Ovary (tissue), 10 donors: ENCODE measurements at places on chromosomes 12 and 14.

GRCh38 chr12:26520869-26521268, 312.1 kb downstream of the ITPR2 start:
- DNase-seq: no peak

DNA sequence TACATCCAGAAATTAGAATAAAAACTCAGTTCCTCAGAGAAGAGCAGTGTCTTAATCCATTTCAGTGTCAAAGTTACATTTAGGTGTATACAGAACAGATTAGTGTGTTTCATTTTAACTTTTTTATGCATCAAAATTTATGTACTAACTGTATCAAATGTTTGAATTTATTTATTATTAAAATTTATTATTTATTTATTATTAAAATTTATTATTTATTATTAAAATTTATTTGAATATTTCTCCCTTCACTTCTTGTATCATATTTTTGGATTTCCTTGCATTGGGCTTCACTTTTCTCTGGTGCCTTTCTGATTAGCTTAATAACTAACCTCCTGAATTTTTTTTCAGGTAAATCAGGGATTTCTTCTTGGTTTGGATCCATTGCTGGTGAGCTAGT, 2.3 kb upstream of the TAS2R14 start:
- no peak for DNase-seq

- DNase-seq: no peak
These were observed 79.6 kb downstream of the EPS8 start for GRCh38 chr12:15709551-15709950.

DNA sequence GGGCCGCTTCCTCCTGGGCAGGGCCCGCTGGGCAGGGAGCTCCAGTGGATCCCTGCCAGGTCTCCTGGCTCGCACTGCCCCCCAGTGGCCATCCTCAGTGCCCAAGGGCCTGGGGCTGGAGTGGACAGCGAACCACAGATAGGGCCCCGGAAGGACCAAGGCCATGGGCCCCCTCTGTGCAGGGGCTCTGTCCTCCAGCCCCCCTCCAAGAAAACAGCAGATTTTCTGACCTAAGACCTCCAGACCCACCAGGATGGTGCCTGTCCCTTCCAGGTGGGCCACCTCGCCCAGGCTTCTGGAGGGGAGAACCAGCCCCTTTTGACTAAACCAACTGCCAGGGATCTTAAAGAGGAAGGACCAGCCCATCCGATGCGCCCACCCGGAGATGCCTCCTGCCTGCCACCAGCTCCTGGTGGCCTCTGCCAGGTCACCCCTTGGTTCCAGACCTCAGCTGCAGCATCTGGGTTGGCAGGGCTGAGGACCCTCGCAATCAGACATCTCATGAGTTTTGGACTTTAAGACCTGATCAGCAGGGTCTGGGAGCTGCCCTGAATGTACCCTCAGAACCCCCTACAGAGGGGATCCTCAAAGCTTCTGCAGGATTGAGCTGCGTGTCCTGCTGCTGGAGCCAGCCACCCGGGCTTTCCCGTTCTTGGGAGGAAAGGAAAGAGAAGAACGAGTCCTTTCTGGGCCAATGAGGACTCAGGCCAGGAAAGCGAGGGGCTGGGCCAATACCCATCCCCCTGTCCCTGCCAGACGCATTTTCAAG, 325.8 kb upstream of the DIO3 start:
- no peak for DNase-seq

DNA sequence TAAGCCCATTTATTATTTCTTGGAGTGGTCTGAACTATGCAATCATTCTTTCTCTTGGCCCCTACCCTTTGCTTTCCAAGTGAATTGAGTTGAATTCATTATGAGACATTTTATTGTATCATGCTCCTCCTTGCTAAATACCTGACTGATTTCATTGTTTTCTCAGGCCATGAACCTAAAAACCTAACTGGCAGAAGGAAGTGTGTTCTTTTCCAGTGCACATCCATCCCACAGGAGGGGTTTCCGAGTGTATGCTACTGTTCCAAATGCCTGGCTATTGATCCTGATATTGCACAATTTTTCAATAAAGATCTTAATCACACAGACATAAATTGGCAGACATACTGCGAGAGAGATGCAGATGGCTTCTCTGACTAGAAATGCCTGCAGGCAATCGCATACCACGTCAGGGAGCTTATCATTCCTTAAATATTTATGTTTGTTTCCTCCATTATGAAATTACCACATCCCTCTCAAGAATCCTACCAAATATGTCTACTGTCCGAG, 162.2 kb upstream of the EGLN3 start:
- no peak for DNase-seq

GRCh38 chr14:35366056-35366451, 38.5 kb downstream of the NFKBIA start:
- DNase-seq: no peak

DNA sequence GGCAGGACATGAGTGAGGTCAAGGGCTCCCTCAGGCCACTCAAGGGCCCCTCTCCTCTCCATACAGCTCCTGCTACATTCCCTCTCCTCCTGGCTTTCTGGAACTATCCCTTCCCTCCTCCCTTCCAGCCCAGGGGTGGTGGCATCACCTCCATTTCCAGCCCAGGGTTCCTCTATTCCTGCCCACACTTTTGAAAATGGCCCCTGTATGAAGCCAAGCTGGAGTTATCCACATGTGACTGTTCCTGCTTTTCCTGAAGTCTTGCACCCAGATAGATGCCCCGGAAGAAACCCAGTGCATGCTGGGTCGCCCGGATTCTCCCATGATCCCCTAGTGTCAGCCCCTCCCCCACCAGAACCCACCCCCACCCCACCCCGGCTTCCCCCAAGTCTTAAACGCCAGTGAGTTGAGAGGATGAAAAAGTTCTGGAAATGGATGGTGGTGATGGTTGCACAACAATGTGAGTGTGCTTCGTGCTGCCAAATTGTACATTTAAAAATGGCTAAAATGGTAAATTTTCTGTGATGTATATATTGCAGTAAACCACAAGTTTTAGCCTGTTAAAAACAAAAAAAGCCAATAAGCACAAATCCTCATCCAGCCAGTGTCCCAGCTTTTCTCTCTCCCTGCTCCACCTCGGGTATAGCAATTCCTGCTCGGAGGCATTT, 136.9 kb downstream of the SCARB1 start:
- no peak for DNase-seq

DNA sequence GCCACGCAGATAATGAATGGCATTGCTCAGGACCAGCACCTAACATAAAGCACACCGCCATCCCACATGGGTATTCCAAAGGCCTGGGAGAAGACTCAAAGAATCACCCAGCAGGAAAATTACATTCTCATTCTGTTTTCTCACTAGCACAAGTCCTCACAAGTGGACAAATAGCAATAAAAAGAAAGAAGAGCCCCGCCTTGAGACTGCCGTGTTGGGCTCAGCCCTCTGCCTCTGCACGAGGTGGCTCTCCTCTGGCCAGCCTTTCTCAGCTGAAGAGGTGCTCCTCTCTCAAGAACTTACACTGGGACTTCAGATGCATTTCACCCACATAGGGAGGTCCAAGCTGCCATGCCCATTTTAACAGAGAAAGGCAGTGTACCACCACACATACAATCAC, 207.5 kb downstream of the SPTSSA start:
- no peak for DNase-seq

- no peak for DNase-seq
These were observed 246.2 kb downstream of the C12orf42 start for GRCh38 chr12:103249607-103250006.

DNA sequence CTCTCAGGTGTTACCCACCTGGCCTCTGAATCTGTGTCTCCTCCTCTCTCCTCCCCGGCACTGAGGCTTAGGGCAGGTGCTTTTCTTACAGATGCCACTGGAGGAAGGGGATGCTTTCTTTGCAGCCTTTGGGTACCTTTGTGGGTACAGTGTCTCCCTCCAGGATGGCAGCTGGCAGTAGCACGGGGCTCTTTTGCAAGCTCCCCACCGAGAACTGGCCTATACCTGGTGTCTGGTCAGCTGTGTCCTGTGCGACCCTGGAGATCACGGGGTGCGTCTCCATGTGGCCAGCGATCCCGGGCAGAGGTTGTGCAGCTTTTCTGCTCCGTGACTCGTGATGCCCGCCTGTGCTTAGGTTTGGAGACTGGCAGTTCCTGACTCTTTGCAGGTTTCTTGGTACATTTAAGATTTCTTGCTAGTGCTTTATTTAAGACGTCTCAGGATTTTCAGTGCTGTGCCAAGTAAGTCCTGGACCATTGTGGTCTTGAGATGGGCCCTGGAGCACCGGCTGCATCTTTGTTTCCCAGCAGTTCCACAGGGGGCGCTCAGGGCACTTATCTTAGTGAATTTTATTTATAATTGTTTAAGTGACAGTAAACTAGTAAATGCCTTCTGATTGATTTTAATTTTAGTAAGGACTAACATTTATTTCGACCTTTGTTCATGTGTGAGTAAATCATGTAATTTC, 68.9 kb downstream of the DDX51 start:
- DNase-seq: no peak

DNA sequence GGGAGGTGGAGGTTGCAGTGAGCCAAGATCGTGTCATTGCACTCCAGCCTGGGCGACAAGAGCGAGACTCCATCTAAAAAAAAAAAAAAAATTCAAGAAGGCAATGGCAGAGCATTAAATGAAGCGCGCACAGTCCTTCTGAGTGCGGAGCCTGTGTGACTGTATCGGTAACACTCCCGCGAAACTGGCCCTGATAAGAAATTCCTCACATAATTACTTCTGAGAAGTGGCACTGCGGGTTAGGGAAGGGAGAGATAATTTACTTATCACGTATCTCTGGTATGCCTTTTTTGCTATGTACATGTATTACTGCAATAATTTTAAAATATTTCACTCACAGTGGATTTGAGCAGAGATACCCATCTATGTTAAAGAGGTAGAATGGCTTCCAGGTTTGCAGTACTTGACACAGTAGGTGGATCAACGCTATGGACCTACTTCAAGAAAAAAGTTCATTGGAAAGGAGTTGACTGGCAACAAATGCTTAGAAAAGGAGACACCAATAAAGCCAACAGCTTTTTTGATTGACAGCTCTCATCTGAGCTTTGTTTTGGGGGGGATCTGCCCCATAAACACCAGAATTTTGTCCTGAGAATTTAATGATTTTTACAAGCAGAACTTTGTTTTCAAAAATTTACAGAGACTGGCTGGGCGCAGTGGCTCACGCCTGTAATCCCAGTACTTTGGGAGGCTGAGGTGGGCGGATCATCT, 29.2 kb upstream of the SPTLC2 start:
- DNase-seq: no peak

DNA sequence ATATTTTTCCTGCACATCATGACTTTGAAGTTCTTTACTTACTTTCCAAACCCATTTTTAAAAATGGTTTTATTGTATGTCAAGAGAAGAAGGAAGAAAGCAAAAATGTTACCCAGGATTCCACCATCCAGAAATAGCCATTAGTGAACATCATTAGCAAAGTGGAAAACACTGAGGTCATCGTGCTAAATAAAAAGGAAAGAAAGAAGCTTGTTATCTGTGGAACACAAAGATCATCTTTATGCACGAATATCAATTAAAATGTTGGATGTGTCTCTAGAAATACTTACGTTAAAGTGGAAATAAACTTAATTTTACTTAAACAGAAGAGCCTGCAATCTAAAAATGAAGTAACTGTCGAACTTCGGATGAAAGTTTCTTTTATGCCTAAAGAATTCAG, 27.3 kb downstream of the SFSWAP start:
- DNase-seq: no peak

GRCh38 chr12:1792406-1792805, 28.0 kb upstream of the LRTM2 start:
- no peak for DNase-seq

DNA sequence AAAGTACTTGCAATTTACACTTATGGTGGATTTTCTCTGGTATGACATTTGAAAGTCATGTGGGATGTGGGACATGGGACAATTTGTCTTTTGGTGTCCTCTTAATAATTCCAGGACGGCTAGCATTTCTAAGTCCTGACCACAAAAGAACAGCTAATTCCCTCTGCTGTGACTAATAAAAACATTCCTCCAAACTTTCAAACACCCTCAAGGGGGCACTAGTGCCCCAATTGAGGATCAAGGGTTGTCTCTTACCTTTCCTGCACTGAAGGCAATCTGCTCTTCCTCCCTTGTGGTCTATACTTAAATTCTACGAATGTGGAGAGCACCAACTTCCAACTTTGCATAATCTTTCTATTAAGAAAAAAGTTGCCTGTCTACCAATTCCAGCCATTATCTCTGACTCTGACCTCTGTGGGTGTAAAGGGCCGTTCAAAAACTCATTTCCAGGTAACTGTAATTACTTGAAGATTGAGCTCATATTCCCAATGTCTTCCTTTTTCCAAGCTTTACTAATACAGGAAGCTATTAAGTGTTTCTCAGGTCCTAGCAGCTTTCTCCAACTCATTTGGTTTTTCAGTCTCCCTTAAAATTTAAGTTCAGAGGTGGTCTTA, 210.2 kb downstream of the PTPRO start:
- DNase-seq: peak; percentile 23

DNA sequence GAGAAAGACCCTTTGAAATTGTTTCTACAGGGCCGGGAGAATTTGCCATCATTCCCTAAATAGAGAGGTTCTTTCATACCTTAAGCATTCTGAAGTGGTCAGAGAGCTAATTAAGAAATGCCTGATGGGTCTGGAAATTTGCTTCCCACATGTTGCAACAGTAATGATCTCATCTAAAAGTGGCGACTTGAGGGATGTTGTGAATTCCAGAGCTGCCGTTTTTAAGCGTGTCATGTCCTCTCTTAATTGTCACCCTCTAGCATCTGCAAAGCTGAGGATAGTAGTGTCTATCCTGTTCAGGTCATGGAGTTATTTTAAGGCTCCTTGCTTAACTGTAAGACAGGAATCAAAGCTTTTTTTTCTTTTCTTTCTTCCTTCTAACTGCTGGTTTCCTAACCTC, 60.4 kb downstream of the FOS start:
- no peak for DNase-seq

GRCh38 chr12:53324113-53324778, 2.8 kb upstream of the AAAS start:
- DNase-seq: peak; percentile 51

GRCh38 chr12:65649126-65649525, 175.2 kb upstream of the HMGA2 start:
- DNase-seq: no peak

DNA sequence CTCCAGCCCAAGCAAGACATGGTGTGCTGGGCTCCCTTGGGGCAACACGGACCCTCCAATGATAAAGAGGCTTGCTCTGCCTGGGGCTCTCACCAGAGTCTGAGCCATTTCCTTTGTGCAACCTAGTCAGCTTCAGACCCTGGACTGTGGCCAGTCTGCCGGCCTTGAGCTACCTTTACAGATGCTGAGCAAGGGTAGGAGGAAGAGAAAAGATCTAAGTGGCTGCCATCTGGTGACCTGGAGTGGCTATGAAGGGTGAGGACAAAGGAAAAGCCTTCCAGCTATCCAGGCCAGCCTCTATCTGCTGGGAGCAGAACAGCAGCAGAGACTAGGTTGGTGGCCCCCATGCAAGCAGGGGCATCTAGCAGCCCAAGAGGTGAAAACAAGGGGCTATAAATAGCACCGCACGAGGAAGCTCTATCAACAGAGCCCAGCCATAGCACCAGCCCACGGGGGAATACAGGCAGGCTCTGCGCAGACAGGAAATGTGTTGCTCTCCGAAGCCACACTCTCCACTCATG, 230.1 kb downstream of the FOXN3 start:
- DNase-seq: peak; percentile 68

DNA sequence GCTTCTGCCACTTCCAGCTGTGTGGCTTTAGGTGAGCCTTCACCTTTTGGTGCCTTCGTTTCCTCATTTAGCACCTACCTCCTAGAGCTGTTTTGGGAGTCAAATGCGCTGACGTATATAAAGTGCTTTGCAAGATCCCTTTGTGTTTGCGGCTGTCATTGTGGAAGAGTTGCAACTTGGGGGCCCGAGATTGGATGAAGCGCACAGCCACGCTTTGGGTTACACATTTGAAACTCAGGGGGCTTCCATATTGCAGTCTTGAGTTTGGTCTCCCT, 636 bp upstream of the ARL6IP4 start:
- DNase-seq: no peak
